ENCODE measurements at places on chromosomes 2 and 18.

- no peak for DNase-seq
Measured at GRCh38 chr2:110644357-110644756, 33.5 kb downstream of the BUB1 start.

GRCh38 chr18:71808616-71809015 is 735.5 kb downstream of the CBLN2 start:
- DNase-seq: no peak

DNA sequence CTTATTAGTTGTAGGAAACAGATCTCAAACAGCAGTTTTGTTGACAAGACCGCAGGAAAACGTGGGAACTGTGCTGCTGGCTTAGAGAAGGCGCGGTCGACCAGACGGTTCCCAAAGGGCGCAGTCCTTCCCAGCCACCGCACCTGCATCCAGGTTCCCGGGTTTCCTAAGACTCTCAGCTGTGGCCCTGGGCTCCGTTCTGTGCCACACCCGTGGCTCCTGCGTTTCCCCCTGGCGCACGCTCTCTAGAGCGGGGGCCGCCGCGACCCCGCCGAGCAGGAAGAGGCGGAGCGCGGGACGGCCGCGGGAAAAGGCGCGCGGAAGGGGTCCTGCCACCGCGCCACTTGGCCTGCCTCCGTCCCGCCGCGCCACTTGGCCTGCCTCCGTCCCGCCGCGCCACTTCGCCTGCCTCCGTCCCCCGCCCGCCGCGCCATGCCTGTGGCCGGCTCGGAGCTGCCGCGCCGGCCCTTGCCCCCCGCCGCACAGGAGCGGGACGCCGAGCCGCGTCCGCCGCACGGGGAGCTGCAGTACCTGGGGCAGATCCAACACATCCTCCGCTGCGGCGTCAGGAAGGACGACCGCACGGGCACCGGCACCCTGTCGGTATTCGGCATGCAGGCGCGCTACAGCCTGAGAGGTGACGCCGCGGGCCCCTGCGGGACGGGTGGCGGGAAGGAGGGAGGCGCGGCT is at the start of gene TYMS:
TYMS (plus strand) TSS at position 343 of the 690 bp plus-strand sequence; CDS start at position 433, 90 bp downstream.
- DNase-seq: peak; percentile 70

DNA sequence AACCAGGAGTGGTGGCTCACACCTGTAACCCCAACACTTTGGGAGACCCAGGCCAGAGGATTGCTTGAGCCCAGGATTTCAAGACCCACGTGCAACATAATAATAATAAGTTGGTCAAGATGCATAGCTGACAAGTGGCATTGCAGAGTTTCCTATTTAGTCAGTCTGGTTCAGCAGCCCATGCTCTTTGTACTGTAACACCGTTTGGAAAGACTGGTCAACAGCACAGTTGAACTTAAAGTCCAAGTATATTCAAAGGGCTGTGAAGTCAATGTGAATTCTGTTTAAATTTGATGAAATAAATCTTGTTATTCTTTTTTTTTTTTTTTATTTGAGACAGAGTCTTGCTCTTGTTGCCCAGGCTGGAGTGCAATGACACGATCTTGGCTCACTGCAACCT is 1.5 kb upstream of the TRMT61B start:
- no peak for DNase-seq

DNA sequence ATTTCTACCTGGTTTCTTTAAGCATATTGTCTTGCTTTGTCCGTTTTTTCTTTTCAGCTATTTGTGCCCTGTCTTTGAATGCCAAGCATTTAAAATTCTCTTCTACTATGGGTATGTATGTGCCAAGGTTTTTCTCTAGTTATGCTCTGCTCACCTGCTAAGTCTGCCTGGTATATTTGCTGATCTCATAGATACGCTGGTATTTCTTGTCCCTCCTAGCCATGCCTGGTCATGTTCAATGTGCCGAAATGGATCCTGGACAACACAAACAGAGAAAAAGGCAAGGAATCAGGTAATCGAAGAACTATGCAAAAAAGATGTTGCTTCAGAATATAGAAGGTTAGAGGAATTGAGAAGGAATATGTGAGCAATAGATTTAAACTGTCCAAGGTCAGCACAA is 14.9 kb upstream of the KDM3A start:
- DNase-seq: no peak

DNA sequence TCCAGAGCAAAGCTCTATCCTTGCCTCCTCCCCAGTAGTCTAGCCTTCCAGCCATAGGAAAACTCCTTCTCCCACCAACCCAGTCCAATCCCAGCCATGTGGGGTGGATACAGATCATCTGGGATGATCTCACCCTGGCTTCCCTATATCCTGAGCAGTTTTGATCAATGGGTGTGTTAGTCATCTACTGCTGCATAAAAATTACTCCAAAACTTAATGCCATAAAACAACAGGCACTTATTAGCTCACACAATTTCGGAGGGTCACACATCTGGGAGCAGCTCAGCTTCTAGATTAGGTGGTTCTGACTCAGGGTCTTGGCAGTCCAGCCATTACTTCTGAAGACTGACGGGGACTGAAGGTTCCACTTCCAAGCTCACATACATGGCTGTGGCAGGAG is 190.4 kb downstream of the SPP2 start:
- DNase-seq: no peak

DNA sequence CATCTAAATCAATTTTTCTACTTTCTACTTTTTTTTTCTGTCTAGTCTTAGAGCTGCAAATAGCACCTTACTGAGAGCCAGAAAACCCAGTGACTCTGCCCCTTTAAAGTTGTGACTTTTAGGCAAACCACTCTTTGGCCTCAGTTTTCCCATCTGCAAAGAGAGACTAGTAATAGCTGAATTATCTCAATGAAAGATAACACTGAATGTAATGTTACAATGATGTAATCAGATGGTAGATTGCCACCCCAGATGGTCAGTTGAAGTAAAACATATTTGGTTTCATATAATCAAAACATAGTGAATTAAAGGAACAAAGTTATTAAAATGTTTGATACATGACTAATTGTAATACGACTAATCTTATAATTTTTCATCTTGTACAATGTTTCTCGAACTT is 5.0 kb upstream of the APCDD1 start:
- no peak for DNase-seq

DNA sequence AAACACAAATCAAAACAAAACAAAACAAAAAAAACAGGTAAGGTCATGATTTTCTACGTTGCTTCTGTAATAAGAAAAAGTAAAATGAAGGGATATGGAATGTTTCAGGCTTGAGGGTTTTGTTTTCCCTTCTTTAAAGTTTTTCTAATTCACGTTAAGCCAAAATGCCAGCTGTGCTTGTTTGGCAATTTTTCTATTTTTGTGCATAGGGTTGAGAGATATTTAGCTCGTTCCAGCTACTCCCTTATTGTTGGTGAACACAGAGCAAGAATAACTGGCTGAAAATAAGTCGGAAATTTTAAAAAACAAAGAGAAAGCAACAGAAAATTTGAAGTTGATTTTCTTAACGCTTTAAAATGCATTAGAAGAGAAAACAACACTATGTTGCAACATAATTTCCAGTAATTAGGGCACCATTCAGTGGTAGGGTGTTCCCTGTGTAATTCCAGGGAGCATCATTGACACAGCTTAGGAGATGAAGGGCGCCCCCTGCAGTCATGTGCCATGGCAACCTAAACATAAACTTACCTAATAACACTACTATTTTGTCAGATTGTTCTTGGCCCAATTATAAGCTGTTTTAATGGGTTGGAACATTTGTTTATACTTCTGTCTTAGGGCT is 99.5 kb downstream of the DTNA start:
- DNase-seq: no peak

DNA sequence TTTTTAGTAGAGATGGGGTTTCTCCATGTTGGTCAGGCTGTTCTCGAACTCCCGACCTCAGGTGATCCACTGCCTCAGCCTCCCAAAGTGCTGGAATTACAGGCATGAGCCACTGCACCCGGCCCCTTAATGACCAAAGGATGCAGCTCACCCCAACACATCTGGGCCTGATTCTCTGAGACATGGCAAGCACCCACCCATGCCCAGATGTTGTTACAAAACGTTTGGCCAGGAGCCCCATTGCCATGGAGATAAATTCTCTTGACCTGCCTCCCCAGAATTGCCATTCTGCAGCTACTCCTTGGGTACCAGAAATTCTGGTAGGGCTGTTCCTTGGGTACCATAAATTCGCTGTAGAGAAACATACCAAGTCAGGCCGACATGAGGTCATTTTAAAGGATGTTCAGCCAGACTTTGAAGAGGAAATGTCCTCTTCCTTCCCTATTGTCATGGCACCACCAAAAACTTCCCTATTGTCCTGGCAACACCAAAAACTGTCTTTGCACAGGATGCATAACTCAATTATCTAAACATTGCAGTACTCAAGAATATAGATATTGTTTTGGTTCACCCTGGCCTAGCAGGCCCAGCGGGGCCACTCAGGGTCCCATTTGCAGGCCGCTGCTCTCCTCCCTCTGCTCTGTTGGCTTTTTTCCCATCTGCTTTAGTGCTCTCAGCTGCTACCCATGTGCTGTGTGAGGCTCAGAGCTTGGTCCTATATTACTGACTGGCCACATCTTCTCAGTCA is 160.9 kb upstream of the TTC39C start:
- no peak for DNase-seq

DNA sequence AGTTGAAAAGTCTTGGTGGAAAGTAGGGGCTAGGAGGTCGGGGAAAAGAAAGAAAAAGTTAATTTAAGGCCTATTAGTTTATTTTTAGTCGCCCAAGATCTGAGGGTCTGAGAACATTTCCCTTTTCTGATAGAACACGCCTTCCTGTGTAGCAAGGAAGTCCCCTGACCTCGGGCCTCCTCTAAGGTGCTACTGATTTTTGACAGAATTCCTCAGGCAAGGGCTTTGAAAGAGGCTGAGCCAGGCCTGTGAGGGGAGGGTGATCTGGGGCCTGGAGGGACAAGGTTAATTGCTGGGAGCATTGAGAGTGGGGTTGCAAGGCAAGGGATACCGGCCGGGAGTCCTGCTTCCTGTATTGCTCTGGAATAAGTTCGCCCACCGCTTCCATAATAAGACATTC is 131.4 kb upstream of the MYCN start:
- DNase-seq: no peak

DNA sequence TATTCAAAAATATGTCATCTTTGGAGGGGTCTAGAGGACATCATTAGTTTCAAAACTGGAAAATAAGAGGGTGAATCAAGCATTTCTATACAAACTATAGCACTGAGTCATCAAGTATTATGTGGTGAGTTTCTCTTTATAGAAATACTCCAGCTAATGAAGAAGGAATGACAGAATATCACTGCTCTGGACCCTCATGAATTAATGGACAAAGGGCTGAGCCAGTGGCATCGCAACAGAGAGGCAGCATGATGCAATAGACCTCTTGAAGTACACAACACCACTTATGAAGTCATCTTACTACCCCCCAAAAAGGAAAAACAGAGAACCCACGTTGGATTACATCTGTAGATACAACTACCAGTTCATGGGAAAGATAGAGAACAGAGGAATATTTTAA is 27.4 kb upstream of the EIF2AK3 start:
- DNase-seq: no peak

DNA sequence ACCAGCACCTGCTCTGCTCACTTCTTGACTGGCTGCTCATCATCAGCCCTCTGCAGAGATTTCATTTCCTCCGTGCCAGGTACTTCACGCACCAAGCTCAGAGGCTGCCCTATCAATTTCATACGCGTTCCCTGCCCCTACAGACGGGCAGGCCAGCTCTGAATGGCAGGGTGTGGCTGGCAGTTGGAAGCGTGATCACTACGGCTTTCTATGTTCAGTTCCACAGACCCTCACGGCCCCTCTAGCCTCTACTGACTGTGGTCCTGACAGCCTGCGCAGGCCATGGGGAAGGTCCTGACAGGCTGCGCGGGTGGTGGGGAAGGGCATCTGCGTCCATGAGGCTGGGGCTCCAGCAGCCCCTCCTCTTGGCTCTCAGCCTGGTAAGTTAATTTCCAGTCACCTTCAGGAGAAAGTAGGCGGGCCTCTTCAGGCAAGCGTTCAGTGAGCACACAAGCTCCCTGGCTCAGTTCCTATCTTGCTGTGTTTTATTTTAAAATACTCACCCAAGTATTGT is 154.8 kb downstream of the ZNF236 start:
- no peak for DNase-seq

GRCh38 chr2:228731517-228731916 is 539.6 kb downstream of the PID1 start:
- DNase-seq: no peak

- DNase-seq: no peak
Measured at GRCh38 chr2:43491065-43491639, 104.7 kb downstream of the THADA start.

DNA sequence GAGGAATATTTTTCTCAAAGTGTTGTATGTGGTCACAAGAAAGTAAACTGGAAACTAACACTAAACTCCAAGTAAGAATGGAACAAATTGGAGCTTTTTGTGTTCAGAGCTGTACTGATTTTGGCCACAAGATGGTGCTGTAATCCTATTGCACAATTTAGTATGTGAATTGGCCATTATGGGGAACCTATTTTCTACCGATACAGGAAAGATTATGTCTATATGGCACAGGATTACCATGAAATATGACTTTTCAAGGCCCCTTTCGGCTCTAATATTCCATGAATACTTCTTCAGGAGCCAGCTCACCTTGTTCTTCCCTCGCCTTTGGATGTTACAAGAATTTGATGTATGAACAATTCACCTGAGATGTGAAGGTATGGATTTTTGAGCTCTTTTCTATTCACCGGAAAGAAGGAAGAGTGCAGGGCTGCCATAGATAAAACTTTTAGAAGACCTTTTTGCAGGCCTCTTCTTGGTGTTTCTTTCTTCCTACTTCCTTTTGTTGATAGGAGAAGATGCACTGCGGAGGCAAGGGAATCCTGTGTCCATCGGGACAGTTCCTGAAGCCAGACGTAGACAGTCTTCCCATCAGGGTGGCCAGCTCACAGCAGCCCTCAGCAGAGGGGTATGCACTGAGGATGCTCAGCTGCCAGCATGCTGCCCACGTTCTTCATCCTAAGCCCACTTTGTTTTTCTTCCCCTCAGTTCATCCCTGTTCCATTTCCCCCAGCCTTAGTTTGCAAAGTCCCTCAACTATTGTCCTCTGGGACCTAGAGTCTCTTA is 13.3 kb downstream of the MRPL44 start:
- DNase-seq: peak; percentile 32

DNA sequence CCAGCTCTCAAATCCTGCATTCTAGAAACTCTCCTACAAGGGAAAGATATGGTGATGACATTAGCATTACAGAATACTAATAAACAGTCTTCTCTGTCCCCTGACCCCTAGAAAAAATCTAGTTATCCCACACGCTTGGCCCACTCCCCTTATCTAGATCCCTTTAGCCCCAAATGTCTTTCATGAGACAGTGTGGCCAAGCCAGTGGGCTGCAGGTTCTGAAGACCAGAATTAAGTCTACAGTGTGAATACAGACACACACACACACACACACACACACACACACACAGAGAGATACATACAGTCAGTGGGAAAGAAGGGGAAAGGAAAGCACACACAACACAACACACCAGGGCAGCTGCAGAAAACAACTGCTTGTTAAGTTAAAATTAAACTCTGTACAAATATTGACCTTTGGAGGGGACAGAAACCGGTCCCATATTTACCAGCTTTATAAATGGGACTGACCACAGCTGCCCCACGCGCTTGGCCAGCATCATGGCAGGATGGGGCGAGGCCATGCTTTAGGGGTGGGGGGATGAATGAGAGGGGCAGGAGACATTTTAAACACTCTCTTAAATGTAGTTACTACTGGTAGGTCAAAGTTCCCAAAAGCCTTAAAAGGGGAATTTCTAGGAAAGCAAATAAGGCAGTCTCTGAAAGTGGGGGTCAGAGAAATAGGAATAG is 49.1 kb downstream of the NHEJ1 start:
- DNase-seq: no peak
